ENCODE measurements at places on chromosomes 13 and 19. TPM values are rescaled to one million over a fixed set of nuclear protein-coding genes. Genes with fewer than 3 reads are reported as not detected.

The ATP7B gene
- total RNA-seq: 8.0 TPM

The C19orf73 gene
- total RNA-seq: not detected

The SYCN gene
- not detected for total RNA-seq

The C5AR1 gene
- not detected for total RNA-seq

The S1PR5 gene
- total RNA-seq: not detected

The LRRC4B gene
- not detected for total RNA-seq

The KIR3DL1 gene
- not detected for total RNA-seq

The KLHL26 gene
- total RNA-seq: 6.2 TPM

The DMKN gene
- total RNA-seq: not detected

The CDX2 gene
- total RNA-seq: not detected

The PSG7 gene
- total RNA-seq: not detected

The AZU1 gene
- total RNA-seq: not detected

The OVOL3 gene
- total RNA-seq: not detected

The NBEA gene
- total RNA-seq: 4.4 TPM

The ALOX5AP gene
- total RNA-seq: not detected

The CEBPA gene
- not detected for total RNA-seq
